ENCODE measurements at places on chromosomes 4 and X.

DNA sequence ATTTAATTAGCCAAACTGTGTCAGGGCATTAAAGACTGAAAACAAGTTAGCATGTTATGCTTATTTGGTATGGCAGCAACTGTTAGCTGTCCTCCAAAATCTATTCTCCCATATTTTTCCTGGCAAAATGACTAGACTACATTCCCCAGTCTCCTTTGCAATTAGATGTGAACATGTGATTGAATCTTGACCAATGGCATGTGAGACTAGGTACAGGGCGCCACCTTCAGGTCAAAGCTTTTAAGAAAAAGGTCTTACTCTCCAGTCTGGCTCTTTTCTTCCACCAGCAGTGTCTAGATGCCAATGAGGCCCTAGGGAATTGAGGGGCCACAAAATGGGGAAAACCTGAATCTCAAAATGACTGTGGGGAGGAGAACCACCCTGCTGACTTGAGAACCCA, 408.2 kb downstream of the SMARCA1 start:
- no peak for DNase-seq

- no peak for DNase-seq
These were observed 58.5 kb downstream of the PRPS1 start for GRCh38 chrX:107686792-107687191.

- DNase-seq: no peak
These were observed 31.5 kb downstream of the SEC24B start for GRCh38 chr4:109465069-109465468.

DNA sequence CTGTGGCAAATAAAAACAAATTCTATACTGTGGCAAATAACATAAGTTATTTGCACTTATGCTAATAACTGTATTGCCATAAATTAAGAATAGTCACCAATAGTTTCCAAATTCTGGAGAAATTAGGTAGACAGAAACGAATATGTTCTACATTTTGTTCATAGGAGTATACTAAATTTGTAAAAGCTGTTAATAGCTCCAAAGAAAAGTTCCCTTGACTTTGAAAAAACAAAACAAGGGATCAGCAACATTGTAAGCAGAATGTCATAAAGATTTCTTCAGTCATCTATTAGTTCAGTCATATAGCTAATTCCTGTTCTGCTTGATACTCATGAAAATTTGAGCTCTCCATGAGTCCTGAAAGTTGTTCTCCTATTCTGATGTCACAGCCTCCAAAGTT, 1472.8 kb downstream of the C4orf33 start:
- no peak for DNase-seq

GRCh38 chr4:153067376-153067775, 131.3 kb downstream of the FHDC1 start:
- no peak for DNase-seq

DNA sequence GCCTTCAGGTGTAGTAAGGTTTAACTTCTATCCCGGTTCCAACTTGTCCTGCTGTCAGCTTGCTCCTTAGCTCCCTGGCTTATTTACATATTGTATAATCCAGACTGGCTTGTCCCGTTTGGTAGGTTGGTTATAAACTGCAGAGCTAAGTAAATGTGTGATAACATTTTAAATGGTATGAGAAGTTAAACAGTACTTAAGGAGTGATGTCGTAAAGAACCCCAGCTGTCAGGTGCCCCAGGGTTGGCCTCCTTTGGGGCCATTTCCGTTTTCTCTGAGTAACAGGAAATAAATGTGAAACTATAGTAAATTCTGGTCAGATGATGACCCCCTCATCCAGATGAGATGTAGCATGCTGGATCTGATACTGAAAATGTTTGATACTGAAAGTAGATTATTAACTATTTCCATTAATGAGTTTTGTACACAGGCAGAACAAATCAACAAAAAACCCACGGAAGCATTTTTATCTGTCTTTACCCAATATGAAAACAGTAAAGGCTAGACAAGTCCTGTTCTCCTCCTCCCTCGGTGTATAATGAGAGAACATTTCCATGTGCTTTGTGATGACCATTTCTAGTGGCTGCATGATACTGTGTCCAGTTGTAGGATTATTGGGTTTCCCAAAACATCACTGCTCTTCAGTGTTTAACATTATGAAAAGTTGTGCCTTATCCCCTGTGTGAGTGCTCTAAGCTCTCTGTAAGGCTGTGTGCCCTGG, 22.4 kb downstream of the GAB1 start:
- no peak for DNase-seq

- DNase-seq: no peak
These were observed 5.3 kb downstream of the CSF2RA start for GRCh38 chrX:1273896-1274295.

- no peak for DNase-seq
These were observed 66.6 kb downstream of the ATXN3L start for GRCh38 chrX:13253223-13253622.

- DNase-seq: no peak
These were observed 84.0 kb upstream of the JADE1 start for GRCh38 chr4:128725405-128726055.

DNA sequence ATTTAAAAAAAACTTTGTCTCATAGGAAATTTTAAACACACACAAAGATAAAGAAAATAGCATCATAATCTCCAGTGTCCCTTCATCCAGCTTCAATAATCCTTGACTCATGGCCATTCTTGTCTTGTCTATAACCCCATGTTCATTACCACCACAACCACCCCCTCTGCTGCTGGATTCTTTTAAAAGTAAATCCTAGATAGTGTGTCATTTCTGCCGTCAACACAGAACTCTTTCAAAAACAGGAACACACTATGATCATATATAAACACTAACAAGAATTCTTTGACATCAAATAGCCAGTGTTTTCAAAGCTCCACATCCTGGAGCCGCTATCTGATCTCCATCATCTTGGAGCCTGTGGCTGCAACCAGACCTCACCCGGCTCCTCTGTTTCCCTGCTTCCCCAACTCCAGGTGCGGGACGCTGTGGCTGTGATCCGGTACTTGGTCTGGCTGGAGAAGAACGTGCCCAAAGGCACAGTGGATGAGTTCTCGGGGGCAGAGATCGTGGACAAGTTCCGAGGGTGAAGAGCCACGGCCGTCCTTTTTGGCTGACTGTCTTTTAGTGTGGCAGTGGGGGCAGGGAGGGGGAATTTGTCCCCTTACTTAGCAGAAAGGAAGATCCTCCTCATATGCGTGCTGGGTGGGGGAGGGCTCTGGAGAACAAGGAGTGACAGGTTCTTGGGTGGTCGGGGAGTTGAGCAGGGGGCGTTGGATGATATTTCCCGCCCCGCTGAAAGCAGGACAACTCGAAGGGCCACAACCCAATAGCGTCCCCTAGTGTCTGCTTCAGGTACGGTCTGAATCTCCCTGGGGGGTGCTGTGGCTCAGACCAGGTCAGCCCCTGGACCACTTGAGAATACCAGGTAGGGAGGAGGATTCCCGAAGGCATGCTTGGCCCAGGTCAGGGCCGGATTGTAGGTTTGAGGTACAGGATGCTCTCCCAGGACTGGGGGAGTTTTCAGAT, 15.6 kb downstream of the XPNPEP2 start:
- DNase-seq: no peak

- no peak for DNase-seq
These were observed 37.7 kb downstream of the PDHA2 start for GRCh38 chr4:95877636-95878035.

- DNase-seq: no peak
These were observed 17.3 kb downstream of the APLN start for GRCh38 chrX:129637217-129638109.

DNA sequence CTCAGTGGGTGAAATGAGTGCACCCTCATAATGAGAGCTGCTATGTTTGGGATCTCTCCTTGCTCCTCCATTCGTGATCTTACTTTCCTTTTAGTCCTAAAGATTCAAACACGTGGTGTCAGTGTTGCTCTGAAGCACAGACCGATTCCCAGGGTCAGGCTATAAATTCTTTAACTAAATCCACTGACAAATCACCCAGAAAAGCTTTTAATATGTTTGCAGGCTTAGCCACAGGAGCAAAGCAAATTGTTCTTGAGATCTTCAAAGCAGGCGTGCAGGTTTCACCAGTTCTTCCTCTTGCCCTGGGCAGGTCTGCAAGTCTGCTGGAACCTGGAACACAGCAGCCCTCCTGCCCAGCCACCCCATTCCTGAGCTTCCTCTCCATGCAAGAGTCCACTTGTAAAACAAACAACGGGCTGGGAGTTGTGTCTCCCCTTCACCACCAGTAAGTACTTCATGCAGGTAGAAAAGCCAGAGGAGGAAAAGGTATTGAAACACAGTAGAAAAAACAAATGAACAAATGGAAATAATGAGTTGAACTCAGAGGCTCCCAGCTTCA, 70.1 kb upstream of the ENPP6 start:
- no peak for DNase-seq

DNA sequence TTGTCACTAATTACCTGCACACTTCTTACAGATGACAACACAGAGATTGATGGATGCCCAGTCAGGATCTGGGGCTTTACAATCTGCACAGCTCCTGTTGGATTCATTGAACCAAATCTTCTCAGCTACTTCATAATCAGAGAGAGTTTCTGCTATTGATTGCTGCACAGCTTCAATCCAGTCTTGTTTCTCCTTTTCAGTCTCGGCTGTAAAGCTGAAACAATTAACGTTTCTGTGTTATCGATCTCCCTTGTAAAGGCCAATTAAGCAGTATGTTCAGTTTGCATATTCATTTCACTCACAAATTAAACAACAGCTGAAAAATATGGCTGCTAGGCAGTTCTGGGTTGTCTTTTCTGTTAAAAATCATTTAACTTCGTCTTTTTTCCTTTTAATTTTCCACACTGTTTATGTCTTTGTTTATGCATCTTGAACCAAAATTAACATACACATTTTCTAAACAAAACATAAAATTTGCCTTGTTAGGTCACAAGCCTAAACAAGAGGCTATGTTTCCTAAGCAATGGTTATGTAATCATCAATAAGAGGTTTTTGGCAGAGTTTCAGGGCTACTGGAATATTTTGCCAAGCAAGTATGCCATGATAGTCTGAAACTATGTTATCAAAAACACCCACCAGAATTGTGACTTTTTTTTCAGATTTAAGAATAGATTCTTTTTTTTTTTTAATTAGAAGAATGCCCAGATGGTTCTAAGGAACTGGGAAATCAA, 79.2 kb downstream of the ARAP2 start:
- no peak for DNase-seq

GRCh38 chr4:188031751-188032150, 36.2 kb downstream of the ZFP42 start:
- DNase-seq: no peak

GRCh38 chr4:48079972-48080391, 54.1 kb downstream of the TXK start:
- no peak for DNase-seq

DNA sequence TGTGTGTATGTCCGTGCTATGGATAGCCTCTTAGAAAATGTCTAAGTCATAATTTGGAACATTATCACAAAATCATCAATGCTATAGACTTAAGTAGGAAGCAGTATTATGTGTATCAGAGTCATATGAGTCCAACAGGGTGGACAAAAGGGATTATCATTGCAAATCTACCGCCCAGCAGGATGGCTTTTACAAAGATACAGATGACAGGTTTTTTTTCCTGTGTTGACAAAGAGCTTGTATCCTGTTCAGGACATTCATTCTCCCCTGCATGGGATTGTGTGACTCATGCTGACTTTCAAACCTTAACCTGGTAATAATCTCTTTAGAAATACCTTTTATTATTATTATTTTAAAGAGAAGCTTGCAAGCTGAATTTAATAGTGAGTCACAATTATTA, 310.3 kb upstream of the GNPDA2 start:
- no peak for DNase-seq

DNA sequence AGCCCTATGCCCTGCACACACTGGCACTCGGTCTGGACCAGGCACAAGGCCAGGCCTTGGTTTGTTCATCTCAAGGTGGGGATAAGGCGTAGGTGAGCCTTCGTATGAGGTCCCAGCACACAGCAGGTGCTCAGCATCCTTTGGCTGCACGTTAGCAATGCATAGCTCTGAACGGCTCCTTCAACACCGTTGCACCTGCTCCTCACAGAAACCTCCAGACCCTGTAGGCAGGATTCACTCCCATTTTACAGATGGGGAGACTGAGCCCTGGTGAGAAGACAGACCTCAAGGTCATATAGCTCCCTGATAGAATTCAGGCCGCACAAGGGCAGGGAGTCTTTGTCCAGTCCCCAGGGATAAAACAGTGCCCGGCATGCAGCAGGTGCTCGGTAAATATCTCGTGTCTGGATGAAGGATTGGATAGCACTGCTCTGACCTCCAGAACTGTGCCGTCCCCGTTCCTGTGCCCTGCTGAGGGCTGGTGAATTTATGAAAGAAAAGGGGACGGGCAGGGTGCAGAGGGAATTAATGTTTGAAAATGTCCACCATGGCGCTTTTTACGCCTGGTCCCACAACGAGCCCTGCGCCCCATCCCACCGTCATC, 2.4 kb downstream of the PPP2R2C start:
- DNase-seq: no peak

- DNase-seq: no peak
These were observed 105.5 kb downstream of the NEK1 start for GRCh38 chr4:169506903-169507302.

GRCh38 chrX:150360331-150360730, 2.8 kb upstream of the MAMLD1 start:
- DNase-seq: no peak

DNA sequence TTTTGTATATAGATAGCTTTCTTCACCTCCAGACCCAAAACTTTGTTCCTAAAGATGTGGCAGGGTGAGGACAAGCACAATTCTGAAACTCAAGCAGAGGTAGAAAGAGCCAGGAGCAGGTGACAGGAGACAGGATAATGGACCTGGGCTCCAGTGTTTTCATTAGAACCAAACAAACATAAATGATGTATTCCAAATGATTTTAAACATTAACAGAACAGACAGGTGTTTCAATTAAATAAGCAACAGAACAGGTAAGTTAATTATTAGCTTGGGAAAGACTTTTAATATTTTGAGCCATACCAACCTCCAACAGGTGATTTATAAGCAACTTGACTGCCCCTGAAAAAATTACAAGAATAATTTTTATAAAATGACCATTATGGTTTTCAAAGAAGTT, 459.4 kb upstream of the LCORL start:
- no peak for DNase-seq

GRCh38 chrX:71636438-71637252, 18.3 kb upstream of the CXCR3 start:
- DNase-seq: no peak

DNA sequence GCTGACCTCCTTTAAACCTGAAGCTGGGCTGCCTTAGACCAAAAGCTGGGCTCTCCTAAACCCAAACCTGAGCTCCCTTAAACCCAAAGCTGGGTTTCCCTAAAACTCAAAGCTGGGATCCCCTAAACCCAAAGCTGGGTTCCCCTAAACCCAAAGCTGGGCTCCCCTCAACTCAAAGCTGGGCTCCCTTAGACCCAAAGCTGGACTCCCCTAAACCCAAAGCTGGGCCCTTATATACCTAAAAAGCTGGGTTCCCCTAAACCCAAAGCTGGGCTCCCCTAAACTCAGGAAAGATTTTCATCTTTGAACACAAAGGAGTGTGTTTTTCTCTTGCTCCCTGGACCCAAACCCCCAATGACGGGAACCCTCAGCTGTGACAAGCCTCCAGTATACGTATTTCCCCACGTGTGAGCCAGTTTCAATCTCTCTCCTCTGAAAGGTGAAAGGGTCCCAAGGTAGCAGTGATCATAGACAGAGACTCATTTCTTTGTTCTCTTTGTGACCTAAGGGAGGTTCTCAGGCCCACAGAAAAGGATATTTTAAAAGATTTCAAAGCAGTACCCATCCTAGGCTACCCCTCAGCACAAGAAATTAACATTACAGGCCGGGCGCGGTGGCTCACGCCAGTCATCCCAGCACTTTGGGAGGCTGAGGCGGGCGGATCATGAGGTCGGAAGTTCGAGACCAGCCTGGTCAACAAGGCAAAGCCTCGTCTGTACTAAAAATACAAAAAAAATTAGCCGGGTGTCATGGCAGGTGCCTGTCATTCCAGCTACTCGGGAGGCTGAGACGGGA, 31.3 kb upstream of the ASMTL start:
- no peak for DNase-seq

Data from cortex of kidney (tissue), 1 donor.